Upper lobe of right lung (tissue), 1 donor: ENCODE measurements at places on chromosomes 13 and 19.

GRCh38 chr13:52600666-52601065, 41.6 kb upstream of the HNRNPA1L2 start:
- no peak for DNase-seq

GRCh38 chr19:55590617-55591016, 8.7 kb downstream of the FIZ1 start:
- no peak for DNase-seq

DNA sequence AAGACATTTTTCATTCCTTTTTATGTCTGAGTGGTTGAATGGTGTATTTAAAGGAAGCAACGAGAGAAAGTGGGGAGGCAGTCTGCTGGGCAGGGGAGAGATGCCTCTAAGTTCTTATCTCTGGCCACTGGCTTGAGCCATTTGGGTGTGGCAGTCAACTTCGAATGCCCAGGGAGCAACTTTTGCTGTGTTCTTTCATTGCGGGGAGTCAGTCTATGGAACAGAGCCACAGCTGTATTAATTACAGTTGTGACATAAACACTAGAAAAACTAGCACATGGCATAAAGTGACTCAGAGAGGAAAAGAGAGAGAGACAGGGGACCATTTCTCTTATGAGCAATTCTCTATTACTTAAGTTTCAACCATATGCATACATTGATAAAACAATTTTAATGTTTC, 40.4 kb upstream of the PDCD5 start:
- no peak for DNase-seq

DNA sequence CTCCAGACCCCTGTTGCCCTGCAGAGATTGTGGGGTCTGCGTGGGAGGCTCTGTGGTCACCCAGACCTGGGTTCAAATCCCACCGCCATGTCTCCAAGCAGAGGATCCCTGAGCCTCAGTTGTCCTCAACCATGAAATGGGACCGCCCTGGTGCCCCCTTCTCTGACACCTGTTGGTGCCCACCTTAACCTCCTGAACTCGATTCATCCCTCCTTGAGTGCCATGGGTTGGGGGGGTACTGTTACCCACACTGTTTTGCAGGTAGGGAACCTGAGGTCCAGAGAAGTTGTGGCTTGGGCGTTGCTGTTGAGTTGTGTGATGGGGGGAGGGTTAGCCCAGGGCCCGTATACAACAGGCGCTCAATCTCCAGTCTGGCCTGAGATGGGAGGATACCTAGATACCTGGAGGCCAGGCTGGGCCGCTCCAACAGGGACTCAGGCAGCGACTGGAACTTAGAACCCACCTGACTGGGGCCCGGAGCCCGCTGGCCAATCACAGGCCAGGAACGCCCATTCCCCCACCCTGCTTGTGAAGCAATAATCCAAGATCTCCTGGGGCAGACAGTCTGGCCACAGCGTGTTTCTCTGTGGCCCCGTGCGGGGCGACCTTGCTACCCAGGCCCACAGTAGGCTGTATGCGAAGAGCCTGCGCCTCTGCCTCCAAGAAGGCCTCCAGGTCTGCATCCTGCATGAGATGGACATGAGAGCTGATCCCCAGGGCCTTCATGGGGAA, 2.8 kb downstream of the ARID3A start:
- DNase-seq: peak; percentile 82

DNA sequence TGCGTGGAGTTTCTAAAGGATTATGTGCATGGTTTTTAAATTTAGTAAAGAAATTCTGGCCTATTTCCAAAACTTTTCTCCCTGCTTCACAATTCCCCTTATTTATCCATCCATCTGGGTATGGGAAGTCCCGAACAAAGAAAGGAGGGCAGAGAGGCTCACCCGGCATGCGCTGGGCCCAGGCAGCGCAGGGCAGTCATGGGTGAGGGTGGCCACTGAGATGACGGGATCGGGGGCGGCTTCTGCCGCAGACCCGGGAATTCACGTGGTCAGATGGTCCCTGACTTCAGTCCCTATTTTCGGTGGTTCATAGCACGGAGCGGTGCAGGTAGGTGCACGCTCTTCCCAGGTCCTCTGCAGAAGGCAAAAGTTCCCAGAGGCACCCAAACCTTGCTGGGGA, 14.5 kb downstream of the IRS2 start:
- no peak for DNase-seq

DNA sequence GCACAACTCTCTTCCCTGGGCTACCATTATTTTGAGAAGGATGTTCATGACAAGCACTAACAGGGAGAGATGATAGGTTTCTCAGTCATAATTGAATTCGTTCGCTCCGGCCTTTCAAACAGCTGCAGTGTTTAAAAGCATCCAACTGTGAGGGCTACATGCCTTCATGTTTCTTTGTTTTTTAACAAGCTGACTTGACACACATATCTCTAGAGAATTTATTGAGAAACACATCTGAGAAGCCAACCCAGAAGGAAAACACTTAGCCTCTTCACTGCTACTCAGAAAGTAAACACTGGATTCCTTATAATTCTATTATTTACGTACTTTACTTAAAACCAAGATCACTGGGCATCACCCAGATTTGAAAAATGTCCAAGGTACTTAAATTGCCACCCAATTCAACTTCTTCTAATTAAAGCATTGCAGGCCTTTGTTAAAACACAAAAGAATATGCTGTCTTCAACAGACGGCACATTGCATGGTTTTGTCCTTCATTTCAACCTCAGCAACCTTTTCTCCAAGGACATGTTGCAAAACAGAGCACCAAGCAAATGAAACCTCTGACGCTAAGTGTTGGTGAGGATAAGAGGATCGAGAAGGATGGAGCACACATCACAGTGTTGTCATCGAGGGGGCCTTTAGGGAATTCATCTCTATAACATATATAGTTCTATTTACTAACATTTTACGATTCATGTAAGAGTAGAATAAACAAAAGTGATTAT, 75.8 kb downstream of the TBC1D4 start:
- DNase-seq: no peak

GRCh38 chr13:80716610-80717081, 375.7 kb upstream of the SPRY2 start:
- DNase-seq: peak; percentile 52

DNA sequence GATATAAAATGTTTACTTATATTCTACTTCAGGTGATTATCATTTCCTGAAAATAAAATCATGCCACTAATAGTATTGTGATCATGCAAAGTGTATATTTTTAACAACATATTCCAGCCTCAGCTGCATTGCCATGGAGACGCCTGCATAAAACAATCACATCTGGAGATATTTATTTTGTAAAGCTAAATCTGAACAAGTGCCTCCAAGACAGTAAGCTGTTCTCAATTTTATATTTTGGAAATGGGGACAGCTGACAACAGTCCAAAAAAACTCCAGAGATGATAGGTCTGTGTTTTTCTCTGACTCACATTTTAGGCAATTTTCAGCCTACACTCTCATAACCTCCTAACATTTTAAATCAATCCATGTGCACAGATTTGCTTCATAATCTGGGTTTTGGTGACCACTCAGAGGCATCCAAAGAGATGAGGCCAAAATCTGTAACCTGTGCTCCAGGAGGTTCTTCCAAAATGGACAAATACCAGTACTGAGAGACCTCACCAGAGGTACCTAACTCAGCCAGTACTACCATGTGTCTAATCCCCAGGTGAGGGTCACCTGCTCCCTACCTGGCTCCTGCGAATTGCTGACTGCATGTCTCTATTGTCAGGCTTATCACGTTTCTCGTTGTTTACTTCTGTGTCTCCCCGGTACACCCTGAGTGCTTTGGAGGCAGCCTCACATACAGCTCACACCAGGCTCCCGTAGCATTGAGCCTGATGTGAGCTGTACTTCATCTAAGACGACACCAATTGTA, 62.7 kb downstream of the COL4A1 start:
- no peak for DNase-seq

- DNase-seq: peak; percentile 75
Measured at GRCh38 chr19:48510421-48511268, 990 bp downstream of the LMTK3 start.

DNA sequence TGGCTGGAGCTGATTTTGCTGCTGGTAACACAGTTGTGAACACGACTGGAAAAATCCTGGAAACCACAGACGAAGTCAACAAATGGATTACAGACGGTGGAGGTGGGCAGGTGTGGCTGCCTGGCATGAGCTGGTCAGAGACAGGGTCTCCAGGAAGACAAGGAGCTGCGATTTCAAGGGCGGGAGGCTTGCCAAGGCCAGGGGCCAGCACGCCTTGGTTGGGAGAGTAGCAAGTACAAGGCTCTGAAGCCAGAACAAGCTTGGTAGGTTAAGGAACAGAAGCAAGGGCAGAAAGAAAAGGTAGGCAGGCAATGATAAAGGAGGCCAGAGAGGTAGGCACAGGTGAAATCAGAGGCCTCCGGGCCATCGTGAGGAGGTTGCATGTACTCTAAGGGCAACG, 50.7 kb upstream of the AMER2 start:
- DNase-seq: no peak

- DNase-seq: no peak
Measured at GRCh38 chr19:36150586-36150985, 1.7 kb downstream of the COX7A1 start.

- no peak for DNase-seq
Measured at GRCh38 chr19:18672606-18673337, 10.7 kb upstream of the CRTC1 start.

GRCh38 chr13:99000137-99000536, 22.3 kb upstream of the DOCK9 start:
- DNase-seq: no peak

- no peak for DNase-seq
Measured at GRCh38 chr13:87128036-87128435, 543.1 kb upstream of the SLITRK5 start.

DNA sequence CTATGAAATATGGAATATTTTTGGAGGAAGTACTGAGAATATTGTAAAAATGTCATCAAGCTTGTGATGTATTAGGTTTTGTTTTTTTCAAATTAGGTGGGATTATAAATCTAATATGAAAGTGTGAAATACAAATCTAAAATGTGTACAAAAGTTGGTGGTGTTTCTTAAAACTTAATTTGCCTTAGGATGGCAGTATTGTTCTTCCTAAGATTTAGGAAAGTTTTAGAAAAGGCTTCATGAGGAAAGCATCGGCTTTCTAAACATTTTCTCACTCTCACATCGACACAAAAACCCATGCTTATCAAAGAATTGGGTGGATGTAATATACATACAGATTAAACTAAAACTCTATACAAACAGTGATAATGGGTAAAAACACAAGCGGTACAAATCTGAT, 972.0 kb upstream of the PCDH20 start:
- no peak for DNase-seq

- DNase-seq: no peak
Measured at GRCh38 chr13:84730376-84730775, 848.1 kb upstream of the SLITRK1 start.

GRCh38 chr19:52099497-52100138, 4.1 kb upstream of the ZNF841 start:
- DNase-seq: no peak

- DNase-seq: no peak
Measured at GRCh38 chr13:74015137-74015536, 119.1 kb downstream of the KLF12 start.

DNA sequence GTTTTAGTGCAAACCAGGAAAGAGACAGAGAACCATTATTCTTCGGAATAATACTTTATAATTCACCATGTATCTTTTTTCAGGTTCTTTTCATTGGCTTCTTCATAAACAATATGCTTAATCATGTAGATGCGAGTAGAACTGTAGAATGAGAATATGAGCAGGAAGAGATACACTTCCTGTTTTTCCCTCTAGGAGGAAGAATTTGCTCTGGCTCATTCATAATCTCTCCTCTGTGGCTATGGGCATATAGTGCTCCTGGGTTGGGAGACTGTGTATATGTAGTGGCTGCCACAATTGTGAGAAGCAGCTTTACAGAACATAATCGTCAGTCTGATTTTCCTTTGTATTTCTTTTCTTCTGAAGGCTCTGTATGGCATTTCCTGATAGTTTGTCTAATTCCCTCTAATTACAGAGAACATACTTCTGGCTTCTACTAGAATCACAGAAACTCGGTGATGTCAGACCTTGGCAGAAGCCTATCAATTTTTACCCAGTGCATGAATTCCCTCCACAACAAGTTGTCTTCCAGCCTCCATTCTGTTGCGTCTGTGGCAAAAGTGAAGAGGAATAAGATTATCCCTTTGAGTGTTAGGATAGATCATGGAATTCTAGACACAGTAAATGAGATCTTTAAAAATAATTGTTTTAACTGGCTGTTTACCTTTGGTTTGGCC, 2.9 kb upstream of the DCLK1 start:
- DNase-seq: no peak

GRCh38 chr13:66845393-66845792, 384.7 kb downstream of the PCDH9 start:
- DNase-seq: no peak

- DNase-seq: no peak
Measured at GRCh38 chr19:13541554-13541953, 35.3 kb upstream of the CACNA1A start.

GRCh38 chr19:48487544-48487943, 18.4 kb downstream of the CYTH2 start:
- DNase-seq: no peak
